ENCODE measurements at places on chromosomes 4 and X. TPM values are rescaled to one million over a fixed set of nuclear protein-coding genes. Genes with fewer than 3 reads are reported as not detected.

The GLRB gene
- total RNA-seq, result 4.8 TPM

The ITM2A gene
- 15.4 TPM for total RNA-seq

The PDZD4 gene
- total RNA-seq, result 0.20 TPM

The GAGE12F gene
- total RNA-seq, result not detected

The PCDH18 gene
- total RNA-seq, result 0.21 TPM

The RTL9 gene
- not detected for total RNA-seq

The CSAG3 gene
- total RNA-seq, result not detected

The KIF4A gene
- 13.9 TPM for total RNA-seq

The SHROOM3 gene
- 3.3 TPM for total RNA-seq

The GSX2 gene
- not detected for total RNA-seq

The NKX3-2 gene
- not detected for total RNA-seq

The FAT4 gene
- total RNA-seq, result 46.8 TPM

The WNK3 gene
- 2.3 TPM for total RNA-seq

- no peak for DNase-seq
These were observed 9.3 kb downstream of the GABRQ start for GRCh38 chrX:152646961-152647360.

GRCh38 chrX:75596178-75596577 lies 73.3 kb upstream of the ZDHHC15 start:
- DNase-seq, result no peak

DNA sequence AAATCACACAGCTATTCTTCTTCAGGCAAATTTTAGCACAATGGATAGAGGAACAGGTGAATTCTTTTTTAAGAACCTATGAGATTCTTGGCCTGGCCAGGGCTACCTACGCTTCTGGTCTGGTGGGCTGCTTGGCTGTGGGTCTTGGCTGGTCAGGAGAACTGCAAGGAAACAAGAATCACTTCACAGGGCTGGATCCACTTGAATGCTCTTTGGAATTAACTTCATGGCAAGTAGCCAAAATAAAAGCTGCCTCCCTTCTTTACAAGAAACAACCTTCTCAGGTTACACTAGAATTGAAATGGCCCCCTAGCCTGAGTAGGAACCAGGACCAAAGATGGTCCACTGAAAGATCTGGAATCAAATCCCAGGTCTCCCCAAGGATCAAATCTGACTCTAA lies 519.1 kb downstream of the IQCM start:
- DNase-seq, result no peak

DNA sequence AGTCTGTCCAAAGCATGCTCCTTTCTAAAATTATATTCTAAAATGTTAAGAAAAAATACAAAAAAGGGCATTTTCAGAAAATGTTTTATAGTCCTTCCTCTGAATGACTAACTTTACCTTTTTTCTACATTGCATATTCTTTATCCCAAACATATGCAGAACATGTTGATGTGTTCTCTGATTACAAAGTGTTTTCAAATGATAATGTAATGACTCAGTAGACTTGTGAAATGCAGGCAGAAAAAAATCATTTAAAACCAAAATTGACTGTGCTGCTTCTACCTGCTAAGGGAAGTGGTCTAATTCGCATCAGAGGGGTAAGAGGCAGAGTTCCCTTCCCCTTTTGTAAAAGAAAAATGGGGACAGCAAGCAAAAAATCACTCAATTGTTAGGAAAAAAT lies 22.7 kb upstream of the YTHDC1 start:
- DNase-seq, result no peak

- DNase-seq, result peak; percentile 71
These were observed 183.2 kb downstream of the FBXW7 start for GRCh38 chr4:152352622-152353116.

DNA sequence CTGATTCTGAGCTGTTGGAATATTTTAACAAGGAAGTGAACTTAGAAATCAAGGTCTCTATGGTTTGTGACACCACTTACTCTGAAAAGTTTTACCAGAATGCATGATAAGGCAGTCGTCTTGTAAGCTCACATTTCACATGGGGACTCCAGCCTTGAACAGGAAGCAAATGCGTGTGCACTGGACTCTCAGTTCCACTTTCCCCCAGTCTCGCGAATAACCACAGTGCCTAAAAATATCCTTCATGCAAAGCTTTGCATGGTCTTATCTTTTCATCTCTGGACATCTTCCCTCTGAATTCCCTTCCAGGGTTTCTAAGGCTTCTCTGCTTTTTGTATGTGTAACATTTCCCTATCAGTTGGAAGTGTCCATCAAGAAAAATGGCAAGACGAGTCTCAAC lies 581.8 kb downstream of the NLGN4X start:
- no peak for DNase-seq

- no peak for DNase-seq
These were observed 56.4 kb upstream of the GPR78 start for GRCh38 chr4:8523766-8524165.

GRCh38 chr4:48047421-48047844 lies 30.9 kb downstream of the NIPAL1 start:
- DNase-seq, result no peak

- DNase-seq, result no peak
These were observed 149.3 kb downstream of the SOWAHB start for GRCh38 chr4:76748649-76749048.

- no peak for DNase-seq
These were observed 411.2 kb downstream of the MID1IP1 start for GRCh38 chrX:39212456-39212855.

DNA sequence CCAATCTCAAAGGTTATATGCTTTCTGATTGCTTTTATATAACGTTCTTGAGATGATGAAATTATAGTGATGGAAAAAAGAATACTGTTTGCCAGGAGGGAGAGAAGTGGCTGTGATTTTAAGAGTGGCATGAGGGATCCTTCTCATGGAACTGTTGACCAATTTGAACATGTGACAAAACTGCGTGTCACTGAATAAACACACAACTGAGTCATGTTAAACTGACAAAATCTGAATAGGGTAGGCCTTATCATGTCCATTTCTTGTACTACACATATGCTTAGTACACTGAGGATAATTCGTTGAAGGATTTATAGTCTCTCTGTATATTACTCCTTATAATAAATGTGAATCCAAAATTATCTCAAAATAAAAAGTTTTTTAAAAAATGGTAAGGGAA lies 22.2 kb upstream of the HSPA4L start:
- DNase-seq, result no peak

DNA sequence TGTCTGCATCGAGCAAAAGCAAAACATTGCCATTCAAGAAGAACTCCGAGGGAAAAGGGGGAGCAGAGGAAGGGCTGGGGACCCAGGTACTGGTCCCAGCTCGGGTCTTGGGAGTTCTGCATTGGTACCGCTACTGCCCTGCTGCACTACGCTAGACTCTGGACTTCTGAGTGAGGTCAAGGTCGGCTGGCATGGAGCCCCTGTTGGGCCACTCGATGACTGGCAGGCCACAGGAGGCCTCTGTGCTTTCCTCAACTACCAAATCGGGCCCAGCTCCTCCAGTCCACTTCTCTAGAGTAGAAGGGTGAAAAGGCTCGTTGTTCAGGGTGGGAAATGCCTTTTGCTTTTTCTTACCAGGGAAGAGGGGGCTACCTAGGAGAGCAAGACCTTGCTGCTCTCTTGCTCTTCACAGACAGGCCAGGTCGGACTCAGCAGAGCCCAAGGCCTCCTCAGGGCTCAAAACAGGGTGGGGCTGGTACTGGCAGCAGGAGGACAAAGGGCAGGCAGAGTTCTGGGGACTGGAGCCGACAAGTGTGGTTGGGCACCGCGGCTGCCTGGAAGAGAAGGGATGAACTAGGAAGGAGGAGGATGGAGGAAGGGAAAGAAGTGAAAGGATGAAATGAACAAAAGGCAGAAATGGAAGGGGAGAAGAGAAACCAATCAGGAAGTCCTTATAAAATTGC lies 8.9 kb upstream of the IRAK1 start:
- no peak for DNase-seq

GRCh38 chr4:10093801-10094552 lies 22.6 kb downstream of the WDR1 start:
- peak; percentile 91 for DNase-seq

DNA sequence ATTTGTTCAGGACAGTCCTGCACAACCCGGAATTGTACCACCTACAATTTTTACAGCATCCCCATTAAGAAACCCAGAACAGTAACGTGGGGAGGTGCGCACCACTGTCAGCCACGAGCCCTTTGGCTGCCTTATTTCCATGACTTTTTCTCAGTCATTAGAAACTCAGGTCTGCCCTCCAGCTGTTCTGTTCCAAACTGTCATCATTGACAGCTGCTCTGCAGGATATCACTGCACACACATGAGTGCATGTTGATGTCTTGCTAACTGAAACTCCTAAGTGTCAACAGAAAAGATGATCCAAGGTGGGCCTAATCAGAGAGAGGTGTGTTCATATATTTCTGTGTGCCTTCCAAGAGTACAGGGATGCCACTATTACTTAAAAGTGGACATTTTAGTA lies 123.4 kb downstream of the PARM1 start:
- DNase-seq, result no peak

DNA sequence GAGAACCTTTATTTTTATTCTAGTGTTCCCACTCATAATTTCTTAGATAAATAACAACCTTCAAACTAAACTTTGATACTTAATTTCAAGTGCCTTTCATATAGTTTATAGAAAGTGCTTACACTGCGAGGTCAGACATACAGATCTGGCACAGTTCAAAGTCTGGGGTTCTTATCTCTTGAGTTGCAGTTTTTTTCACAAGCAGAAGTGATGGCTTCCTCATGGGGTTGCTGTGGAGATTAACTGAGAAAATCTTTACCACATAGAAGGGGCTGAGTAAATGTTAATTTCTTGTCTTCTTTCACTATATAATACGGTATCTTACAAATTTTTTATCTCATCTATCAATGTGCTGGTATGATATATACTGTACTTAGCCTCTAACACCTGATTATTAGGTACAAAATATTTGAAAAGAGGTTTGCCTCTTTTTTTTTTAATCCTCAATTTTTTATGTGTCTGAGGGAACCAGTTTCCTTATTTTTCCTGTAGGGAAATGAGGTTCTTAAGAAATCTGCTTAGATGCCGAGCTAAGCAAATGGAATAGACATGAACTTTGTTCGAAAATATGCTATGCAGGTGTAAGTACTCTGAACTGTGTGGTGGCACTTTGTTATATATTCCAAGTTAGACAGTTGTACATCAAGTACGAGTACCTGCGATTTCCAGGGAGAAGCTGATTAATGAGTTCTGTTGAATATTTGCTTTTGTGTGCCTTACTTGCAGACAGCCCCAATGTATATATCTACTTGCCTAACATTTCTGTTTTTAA lies 3.3 kb downstream of the ING2 start:
- no peak for DNase-seq

GRCh38 chr4:13942977-13943376 lies 315.5 kb upstream of the BOD1L1 start:
- DNase-seq, result no peak

- DNase-seq, result no peak
These were observed 17.6 kb upstream of the GK2 start for GRCh38 chr4:79425586-79425985.

DNA sequence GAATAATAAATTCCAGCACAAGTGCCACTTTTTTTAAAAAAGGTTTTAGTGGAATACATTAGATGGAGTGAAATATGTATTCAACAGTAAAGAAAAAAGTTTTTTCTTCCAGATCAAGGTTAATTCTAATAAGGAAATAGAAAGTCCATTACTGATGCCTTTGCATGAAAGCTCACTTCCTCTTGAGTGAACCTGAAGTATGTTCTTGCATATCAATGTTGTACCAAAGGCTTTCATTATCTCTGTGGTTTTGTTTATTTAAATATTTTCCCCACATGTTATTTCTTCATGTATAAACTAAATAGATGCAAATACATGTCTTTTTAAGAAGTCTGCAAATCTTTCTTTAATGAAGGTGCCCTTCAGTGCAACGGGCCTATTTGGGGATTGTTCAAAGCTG lies 307.9 kb downstream of the C4orf33 start:
- DNase-seq, result no peak

- DNase-seq, result no peak
These were observed 35.3 kb downstream of the PNPLA4 start for GRCh38 chrX:7891928-7892327.

GRCh38 chr4:145885666-145886065 lies 53.0 kb downstream of the ZNF827 start:
- no peak for DNase-seq

DNA sequence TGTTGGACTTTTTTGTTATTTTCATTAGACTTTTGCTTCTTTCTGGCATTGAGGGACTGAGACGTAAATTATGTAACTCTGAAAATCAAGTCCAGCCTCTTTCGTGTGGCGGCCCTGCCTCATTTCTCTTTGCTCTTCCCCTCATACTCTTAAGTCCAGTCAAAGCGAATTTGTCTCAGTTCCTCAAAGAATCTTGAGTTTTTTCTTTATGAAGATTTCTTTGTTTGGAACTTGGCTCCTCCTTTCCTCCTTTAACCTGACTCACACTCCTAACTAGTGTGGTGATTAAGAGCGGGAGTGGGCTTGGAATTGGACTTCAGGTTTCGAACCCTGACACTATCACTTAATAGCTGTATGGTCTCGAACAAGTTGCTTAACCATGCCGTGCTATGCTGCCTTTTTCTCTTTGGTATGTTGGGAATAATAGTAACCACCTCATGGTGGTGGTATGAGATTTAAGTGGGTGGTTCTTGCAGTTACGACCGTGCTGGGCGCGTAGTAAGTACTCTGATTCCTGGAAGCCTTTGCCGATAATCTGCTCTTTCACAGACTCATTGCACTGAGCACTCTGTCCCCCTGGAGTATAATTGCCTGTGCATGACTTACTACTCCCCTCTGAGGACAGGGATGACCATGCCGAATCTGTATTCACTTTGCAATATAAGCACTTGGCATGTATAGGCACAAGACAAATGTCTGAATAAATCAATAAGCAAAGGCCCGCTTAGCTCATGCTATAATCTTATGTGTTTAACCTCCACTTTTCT lies 19.1 kb downstream of the FNIP2 start:
- no peak for DNase-seq

- no peak for DNase-seq
These were observed 2207.0 kb downstream of the ARAP2 start for GRCh38 chr4:34037280-34037679.

DNA sequence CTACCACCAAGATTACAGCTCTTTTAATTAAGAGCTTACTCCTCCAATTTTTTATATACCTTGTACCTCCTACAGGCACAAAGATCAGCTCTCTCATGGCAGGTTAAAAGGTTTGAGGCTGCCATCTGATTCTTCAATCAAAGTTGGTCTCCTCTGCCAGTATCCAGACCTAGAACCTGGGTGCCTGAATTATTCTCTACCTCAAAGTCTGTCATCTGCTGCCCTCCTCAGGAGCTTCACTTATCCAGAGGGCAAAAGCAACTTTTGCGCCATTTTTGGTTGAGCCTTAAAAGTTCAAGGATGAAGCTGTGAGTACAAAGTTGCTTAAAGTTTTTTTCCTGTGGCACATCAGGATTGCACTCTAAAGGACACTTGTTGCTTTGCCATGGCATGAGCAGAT lies 343.7 kb upstream of the PPP1R2C start:
- DNase-seq, result no peak

- no peak for DNase-seq
These were observed 22.8 kb upstream of the TLR2 start for GRCh38 chr4:153661215-153661822.

GRCh38 chrX:40415675-40416074 lies 165.1 kb upstream of the ATP6AP2 start:
- DNase-seq, result no peak

- DNase-seq, result no peak
These were observed 105.9 kb downstream of the ARSJ start for GRCh38 chr4:113873508-113873907.

GRCh38 chrX:95893636-95894035 lies 791.0 kb upstream of the DIAPH2 start:
- no peak for DNase-seq

- DNase-seq, result no peak
These were observed 42.4 kb downstream of the RHOXF2 start for GRCh38 chrX:120200851-120201250.

GRCh38 chr4:119506806-119507205 lies 121.8 kb downstream of the PDE5A start:
- DNase-seq, result no peak
